ENCODE measurements at places on chromosomes 13 and 19. TPM values are rescaled to one million over a fixed set of nuclear protein-coding genes. Genes with fewer than 3 reads are reported as not detected.

The PCP2 gene
- total RNA-seq: not detected

The OR4F17 gene
- not detected for total RNA-seq

The EHD2 gene
- total RNA-seq: 164 TPM

The ICAM5 gene
- total RNA-seq: 1.8 TPM

The SLITRK1 gene
- total RNA-seq: not detected

The ABHD13 gene
- total RNA-seq: 7.6 TPM

The FGF22 gene
- total RNA-seq: not detected

The FUT2 gene
- not detected for total RNA-seq

The ZNF160 gene
- total RNA-seq: 31.2 TPM

The SYT3 gene
- 0.11 TPM for total RNA-seq

The PSG3 gene
- not detected for total RNA-seq

The CACNG6 gene
- total RNA-seq: 0.11 TPM

The COG6 gene
- 38.2 TPM for total RNA-seq

The TBXA2R gene
- total RNA-seq: 1.4 TPM

The EPSTI1 gene
- 2.4 TPM for total RNA-seq

The ADGRE3 gene
- under 0.01 TPM for total RNA-seq

The ERFL gene
- under 0.01 TPM for total RNA-seq

The MAST3 gene
- 1.2 TPM for total RNA-seq

The ZNF563 gene
- 3.0 TPM for total RNA-seq

The ZNF284 gene
- 2.9 TPM for total RNA-seq

The FCAR gene
- not detected for total RNA-seq

The ATXN8OS gene
- total RNA-seq: not detected

The DCT gene
- 0.12 TPM for total RNA-seq

The ANKRD24 gene
- 1.2 TPM for total RNA-seq

The CLDN10 gene
- not detected for total RNA-seq

The CEACAM7 gene
- total RNA-seq: not detected

The OR10H1 gene
- not detected for total RNA-seq

The WDR62 gene
- total RNA-seq: 16.3 TPM

The PDE4A gene
- 3.7 TPM for total RNA-seq

The ZNF837 gene
- 3.5 TPM for total RNA-seq

The ZNF653 gene
- 10.6 TPM for total RNA-seq

The KLK5 gene
- not detected for total RNA-seq

The KIR2DL4 gene
- not detected for total RNA-seq

The APOC1 gene
- total RNA-seq: 1.4 TPM

The KBTBD6 gene
- 9.5 TPM for total RNA-seq

The GARIN5A gene
- total RNA-seq: not detected

The INSR gene
- total RNA-seq: 28.9 TPM

The TEKTIP1 gene
- not detected for total RNA-seq

The CBY2 gene
- not detected for total RNA-seq

The PGLYRP1 gene
- not detected for total RNA-seq

The ENOX1 gene
- total RNA-seq: 4.2 TPM

The IGFL2 gene
- total RNA-seq: not detected

The LIM2 gene
- not detected for total RNA-seq

The NKPD1 gene
- 0.44 TPM for total RNA-seq

The IL27RA gene
- total RNA-seq: 1.00 TPM

The CYP4F8 gene
- total RNA-seq: not detected

The GAPDHS gene
- not detected for total RNA-seq

The ELSPBP1 gene
- total RNA-seq: not detected

The SLC25A41 gene
- total RNA-seq: not detected

The CFD gene
- total RNA-seq: 7.1 TPM

The ZNF568 gene
- total RNA-seq: 13.5 TPM

The U2AF2 gene
- 117 TPM for total RNA-seq

The CATSPERD gene
- not detected for total RNA-seq

The CD22 gene
- total RNA-seq: 0.25 TPM

The ATP4A gene
- total RNA-seq: not detected

The GFY gene
- total RNA-seq: 0.11 TPM

The CRB3 gene
- total RNA-seq: not detected

The CCDC169 gene
- 4.5 TPM for total RNA-seq

The CEACAM5 gene
- not detected for total RNA-seq
